ENCODE measurements at places on chromosomes 11 and 22.

DNA sequence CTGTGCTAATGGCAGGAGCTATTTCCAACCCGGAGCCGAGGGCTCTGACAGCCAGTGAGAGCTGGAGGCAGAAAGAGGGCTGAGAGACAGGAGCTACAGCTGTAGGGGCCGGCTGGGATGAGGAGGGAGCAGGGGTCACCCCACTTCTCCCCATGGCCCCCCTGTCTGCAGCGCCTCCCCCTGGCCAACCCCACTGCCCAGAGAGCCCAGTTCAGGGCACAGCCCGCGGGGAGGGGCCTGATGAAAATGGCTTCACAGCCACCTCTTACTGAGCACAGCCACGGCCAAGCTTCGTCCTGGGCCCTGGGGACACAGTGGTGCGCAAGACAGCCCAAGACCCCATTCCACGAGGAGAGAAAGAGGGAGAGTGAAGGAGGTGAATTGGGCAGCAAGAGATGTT is 27.9 kb downstream of the RPL3 start:
- DNase-seq = no peak

DNA sequence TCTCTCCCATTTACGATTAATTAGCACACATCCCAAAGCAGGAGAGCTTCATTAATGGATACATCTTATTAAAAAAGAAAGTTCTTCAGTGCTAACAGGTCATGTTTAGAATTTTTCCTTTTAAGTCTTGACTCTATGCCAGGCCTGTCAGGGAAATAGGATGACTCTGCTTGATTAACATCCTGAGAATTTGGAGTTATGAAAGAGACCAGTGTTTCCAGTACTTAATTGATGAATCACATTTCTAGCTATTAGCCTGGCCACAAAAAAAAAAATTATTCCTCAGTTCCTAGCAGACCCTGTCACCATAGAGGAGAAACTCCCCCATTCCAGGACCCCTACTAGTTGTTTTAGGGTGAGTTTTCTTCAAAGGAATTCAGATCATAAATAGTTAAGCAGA is 23.6 kb upstream of the ME3 start:
- no peak for DNase-seq

GRCh38 chr11:8293171-8293570 is 29.5 kb upstream of the LMO1 start:
- DNase-seq = no peak

GRCh38 chr11:1087961-1088926 is 13.6 kb downstream of the MUC2 start:
- peak; percentile 18 for DNase-seq

DNA sequence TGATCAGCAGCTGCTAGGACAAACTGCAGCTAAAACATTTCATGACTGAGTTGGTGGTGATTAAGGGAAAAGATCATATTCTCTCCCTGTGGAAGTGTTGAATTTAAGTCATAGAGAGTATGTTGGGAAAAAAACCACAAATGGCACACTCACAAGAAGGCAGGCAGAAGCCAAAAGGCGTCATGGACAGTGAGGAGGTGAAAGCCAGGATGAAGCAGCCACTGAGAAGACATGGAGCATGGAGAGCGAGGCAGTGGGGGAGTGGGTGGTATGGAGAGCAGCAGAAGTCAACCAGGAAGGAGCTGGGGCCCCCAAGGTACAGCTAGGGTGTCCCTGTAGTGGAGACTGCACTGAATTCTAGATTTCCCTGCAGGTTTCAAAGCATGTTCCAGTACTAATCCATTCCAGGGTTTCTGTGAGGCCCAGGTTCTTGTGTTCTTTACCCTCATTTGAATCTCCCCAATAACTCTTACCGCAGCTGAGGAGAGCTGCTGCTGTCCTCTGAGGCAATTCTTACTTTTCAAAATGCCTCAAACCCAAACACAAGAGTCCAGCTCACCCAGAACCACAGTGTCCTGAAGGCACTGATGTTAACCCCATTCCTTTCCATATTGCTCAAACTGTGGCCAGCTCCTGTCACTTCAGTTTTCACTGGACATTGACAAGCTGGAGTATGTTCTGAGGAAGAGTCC is 191.8 kb upstream of the E2F8 start:
- DNase-seq = no peak

- no peak for DNase-seq
Measured at GRCh38 chr22:17906978-17907747, 117.2 kb downstream of the MICAL3 start.

- DNase-seq = peak; percentile 58
Measured at GRCh38 chr11:57131080-57131790, 50.5 kb upstream of the LRRC55 start.

DNA sequence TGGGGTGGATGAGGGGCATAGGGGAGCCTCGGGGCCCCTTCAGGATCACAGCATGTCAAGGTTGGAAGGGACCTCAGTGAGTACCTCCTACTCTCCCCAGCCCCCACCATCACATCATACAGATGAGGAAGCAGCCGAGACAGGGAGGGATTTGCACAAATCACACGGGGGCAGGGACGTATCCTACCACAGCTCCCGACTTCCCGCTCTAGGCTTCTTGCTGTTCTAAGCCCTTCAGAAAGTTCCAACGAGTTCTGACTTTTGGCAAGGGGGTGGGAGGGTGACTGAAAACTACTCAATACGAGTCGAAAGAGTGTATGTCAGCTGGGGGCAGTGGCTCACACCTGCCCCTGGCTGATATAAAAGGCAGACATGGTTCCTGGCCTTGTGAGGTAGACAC is 4.7 kb upstream of the RAD9A start:
- no peak for DNase-seq

- DNase-seq = no peak
Measured at GRCh38 chr11:363948-364761, 5.1 kb upstream of the B4GALNT4 start.

GRCh38 chr11:68843703-68844312 is 2.1 kb upstream of the CPT1A start:
- DNase-seq = peak; percentile 92

DNA sequence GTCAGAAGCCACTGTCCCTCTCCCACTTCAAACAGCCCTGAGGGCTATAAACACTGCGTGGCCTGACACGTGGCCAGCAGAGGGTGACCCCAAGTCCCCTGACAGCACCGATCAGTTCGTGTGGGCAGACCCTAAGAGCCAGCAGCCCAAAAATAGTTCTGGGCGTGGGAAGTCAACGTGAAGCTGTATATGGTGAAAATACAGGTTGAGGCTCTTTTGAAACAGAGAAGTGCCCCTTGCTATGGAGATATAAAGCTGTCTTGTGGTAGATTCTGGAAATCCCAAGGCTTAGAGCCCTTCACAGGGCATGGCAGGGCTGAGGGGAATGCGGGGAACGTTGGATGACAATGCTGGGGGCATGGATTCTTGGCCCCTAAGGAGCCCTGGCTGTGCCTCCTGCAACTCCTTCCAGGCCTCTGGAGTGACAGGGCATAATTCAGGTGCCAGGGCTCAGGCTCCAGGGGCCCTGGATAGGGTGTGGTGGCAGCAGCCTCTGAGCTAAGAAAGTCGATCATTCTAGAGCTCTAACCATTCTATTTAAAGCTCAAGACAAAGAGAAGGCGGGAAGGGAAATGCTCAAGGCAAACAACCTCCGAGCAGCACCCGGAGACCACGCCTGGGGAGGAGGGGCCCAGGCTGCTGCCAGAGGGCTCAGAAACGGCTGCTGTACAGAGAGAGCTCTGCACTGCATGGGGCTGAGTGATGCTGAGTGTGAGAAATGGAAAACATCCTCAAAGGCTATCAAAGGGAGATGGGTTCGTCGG is 60.4 kb upstream of the CD5 start:
- no peak for DNase-seq

DNA sequence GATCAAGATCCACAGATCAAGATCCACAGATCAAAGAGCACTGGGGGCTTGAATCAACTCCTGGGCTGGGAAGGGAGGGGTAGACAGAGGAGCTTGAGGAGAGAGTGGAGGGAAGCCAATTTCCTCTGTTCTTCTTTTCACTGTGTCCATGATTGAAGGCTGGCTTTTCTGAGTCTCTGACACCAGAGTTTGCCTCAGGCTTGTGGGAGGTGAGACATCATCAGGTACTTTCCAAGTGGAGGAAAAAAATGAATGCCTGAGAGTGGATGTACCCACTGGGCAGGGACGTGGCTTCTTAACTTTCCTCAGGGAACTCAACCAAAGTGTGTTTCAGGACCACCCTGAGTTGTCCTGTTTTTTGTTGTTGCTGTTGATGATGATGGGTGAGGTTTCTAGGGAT is 11.0 kb upstream of the HEPHL1 start:
- DNase-seq = no peak

- DNase-seq = no peak
Measured at GRCh38 chr11:68928136-68928880, 24.6 kb downstream of the IGHMBP2 start.

DNA sequence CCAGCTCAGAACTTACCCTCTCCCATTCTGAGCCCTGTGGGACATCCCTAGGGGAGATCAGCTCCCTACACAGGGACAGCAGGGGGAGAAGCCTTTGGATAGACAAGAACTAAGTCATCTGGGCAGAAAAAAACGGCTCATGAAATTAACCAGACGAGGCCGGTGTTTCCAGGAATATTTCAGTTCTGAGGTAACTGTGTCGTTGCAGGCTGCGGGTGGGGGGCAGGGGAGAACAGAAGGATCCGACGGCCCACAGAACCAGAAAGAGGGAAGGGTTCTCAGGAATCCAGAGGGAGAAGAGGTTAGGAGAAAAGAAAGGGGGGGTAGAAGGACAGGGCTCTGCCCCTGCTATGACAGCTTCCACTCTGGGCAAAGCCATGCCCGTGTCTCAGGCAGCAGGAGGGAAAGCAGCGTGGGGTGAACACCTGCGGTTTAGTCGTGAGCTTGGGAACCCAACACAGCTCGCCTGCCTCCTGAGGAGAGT is 3.6 kb downstream of the CLCF1 start:
- DNase-seq = no peak

DNA sequence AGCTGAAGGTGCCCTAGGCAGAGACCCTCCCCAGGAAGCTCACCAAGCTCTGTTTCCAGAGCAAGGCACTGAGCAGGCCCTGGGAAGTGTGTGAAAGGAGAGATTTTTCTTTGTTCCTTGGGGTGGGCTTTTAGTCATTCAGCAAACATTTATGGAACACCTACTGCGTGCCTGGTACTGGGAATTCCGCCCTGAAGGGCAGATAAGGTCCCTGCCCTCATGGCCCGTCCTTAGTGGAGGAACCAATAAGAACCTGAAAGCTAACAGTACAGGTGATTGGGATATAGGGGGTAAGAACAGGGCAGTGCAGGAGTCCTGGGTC is 3.9 kb downstream of the TMEM134 start:
- no peak for DNase-seq

DNA sequence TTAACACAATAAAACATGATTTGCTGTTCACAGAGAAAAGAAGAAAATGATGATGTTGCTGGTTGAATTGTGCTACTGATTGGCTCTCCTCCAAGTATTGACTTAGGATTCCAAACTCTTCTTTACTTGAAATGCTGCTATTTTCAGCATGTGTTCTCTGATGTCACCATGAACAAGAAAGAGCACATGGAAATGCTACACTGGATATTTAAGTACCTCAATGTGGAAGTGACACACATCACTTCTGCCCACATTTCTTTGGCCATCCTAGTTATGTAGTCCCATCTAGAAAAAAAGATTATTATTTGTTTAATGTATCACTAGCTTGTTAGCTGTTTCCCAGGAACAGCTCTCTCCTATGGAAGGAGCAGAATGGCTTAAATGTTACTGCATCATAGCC is 27.2 kb downstream of the OR52B2 start:
- no peak for DNase-seq

DNA sequence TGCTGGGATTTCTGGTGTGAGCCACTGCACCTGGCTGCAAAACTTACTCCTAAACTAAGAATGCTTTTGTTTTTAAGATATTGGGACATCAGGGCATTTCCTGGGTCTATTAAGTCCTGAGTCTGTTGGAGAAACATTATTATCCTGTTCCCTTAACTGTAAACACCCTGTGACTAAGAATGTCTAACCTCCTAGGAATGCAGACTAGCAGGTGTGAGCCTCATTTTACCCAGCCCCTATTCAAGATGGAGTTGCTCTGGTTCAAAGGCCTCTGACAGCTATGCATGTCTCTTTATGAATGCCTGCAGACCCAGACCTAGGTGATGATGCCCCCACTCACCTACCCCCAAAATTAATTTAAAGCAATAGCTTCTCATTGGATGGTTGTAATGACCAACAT is 46.2 kb downstream of the DEPDC5 start:
- DNase-seq = no peak

DNA sequence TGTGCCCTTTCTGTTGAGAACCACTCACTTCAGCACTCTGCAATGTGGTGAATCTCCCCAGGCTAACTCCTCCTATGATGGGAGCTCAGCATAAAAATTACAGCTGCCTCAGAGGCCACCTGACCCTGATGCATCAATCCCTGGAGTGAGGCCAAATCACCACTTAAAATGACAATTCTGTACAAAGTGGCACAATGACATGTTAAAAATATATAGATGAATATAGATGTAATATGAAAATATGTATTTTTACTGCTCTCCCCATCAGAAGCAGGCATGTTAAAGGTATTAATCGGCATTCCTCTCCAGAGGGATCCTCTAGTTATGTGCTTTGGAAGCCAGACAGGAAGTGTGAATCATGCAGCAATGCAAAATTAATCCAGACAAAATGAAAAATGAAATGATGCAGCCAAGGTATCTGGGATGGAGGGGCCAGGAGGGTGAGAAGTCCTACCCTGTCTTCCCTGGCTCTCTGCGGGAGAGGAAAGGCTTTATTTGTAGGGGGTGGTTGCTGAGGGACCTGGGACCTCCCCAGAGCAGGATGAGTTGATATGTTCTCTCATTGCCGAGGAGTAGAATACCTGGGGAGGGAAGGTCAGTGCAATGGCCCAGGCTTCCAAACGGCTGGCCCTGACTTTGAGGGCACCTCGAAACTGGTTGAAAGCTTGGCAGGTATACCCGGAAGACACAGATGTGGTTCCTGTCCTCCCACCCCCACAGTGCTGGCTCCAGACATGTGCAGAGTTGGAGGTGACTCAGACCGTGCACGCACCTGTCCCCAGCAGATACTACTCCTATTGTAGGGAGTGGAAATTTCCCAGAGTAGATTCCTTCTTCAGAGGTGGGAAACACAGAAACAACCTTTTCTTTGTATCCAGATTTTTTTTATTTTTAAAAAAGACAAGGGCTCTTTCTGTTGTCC is 347.9 kb upstream of the NCAM1 start:
- no peak for DNase-seq

DNA sequence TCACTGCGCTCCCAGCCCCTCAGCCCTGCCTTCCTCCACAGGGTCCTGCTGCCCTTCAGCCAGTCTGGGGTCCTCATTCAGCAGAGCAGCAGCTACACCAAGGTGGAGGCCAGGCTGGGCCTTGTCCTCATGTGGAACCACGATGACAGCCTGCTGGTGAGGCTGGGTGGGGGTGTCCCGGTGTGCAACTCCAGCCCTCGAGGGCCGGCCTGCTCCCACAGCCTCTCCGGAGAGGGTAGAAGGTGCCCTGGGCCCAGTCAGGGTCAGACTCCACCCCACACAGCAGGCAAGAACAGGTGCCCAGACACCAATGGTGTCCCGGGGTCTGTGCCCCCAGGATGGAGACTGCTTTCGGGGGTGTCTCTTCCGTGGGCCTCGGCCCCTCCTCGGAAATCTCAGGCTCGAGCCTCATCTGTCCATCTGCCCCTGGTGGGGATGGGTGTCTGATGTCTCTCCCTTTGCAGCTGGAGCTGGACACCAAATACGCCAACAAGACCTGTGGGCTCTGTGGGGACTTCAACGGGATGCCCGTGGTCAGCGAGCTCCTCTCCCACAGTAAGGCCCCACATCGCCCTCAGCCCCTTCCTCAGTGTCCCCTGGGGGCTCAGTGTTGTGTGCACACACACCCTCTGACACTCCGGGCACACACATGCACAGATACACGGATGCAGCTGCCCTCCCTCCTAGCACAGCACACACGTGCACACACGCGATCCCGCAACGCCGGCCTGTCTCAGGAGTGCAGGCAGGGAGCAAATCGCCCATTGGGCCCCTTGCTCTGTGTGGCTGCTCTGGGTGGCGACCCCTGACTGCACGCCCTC is 4.9 kb downstream of the MUC5AC start:
- DNase-seq = peak; percentile 19

Data from right lobe of liver (tissue), 6 donors.